ENCODE measurements at places on chromosomes 2 and 18.
A peak's percentile ranks its signal among the peaks of the same experiment; 100 is the strongest.

- H3K36me3 ChIP-seq = no peaks in the 10 kb centered on the region
- no peaks in the 10 kb centered on the region for H3K27me3 ChIP-seq
Observed at GRCh38 chr18:2135309-2135708, 436.0 kb downstream of the METTL4 start.

GRCh38 chr18:8847900-8848299 is 142.5 kb downstream of the MTCL1 start:
- no peak for DNase-seq
- no peak overlapping the region for H3K4me3 ChIP-seq
- H3K36me3 ChIP-seq = no peaks in the 10 kb centered on the region

GRCh38 chr2:170425281-170425751 is 247.4 kb downstream of the MYO3B start:
- H3K27ac ChIP-seq = no peak overlapping the region
- H3K36me3 ChIP-seq = no peaks in the 10 kb centered on the region
- H3K27me3 ChIP-seq = no peaks in the 10 kb centered on the region
- no peak overlapping the region for H3K4me3 ChIP-seq

GRCh38 chr18:79628416-79629248 is 51.0 kb upstream of the CTDP1 start:
- no peaks in the 10 kb centered on the region for H3K36me3 ChIP-seq
- H3K4me3 ChIP-seq = no peak overlapping the region
- H3K27ac ChIP-seq = no peak overlapping the region
- DNase-seq = peak; percentile 70
- H3K27me3 ChIP-seq = peaks cover 58% of the 10 kb centered on the region
- peaks cover 12% of the 10 kb centered on the region for H3K4me1 ChIP-seq

- H3K4me1 ChIP-seq = no peaks in the 10 kb centered on the region
- H3K36me3 ChIP-seq = no peaks in the 10 kb centered on the region
- no peak overlapping the region for H3K27ac ChIP-seq
- no peaks in the 10 kb centered on the region for H3K27me3 ChIP-seq
Observed at GRCh38 chr2:42464631-42465030, 29.2 kb downstream of the KCNG3 start.

DNA sequence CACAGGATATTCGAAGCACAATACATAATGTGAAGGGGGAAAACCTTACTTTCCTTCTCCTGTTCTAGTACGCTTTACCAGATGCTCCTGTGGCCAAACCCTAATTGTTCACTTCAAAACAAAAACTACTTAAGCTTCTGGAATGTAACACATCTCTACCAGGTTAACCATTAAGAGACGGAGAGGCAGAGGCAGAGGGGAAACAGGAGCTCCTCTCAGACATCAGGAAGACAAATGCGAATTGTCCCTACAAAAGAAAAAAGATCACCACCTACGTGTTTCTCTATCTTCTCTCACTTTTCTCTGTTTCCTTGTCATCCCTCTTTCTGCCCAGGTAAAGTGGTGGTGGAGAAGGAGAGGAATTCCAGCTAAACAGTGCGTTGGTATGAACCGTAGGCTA is 266.8 kb downstream of the NRXN1 start:
- H3K4me3 ChIP-seq = no peak overlapping the region
- no peaks in the 10 kb centered on the region for H3K36me3 ChIP-seq
- DNase-seq = no peak
- no peak overlapping the region for H3K27ac ChIP-seq
- no peaks in the 10 kb centered on the region for H3K4me1 ChIP-seq

DNA sequence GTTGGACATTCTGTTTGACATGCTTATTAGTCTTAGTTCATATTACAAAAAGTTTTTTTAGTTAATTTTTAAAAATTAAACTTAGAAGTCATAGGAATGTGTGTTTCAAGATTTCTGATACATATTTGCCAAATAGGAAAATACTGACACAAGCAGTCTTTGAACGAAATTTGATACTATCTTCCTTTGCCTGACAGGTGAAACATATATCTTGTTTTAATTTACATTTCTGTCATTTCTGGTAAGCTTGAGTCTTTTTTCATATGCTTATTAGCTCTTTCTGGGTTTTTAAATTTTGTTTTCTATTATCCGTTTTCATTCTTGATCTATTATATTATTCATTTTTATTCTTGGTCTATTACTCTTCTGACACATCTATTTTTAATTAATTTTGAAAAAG is 24.5 kb downstream of the ITGAV start:
- H3K4me3 ChIP-seq = no peak overlapping the region
- no peaks in the 10 kb centered on the region for H3K36me3 ChIP-seq
- no peaks in the 10 kb centered on the region for H3K27me3 ChIP-seq
- H3K27ac ChIP-seq = no peak overlapping the region
- DNase-seq = no peak
- H3K4me1 ChIP-seq = peaks cover 4% of the 10 kb centered on the region

All from left lung (tissue), 14 donors.